ENCODE measurements at places on chromosomes 11 and 22.

DNA sequence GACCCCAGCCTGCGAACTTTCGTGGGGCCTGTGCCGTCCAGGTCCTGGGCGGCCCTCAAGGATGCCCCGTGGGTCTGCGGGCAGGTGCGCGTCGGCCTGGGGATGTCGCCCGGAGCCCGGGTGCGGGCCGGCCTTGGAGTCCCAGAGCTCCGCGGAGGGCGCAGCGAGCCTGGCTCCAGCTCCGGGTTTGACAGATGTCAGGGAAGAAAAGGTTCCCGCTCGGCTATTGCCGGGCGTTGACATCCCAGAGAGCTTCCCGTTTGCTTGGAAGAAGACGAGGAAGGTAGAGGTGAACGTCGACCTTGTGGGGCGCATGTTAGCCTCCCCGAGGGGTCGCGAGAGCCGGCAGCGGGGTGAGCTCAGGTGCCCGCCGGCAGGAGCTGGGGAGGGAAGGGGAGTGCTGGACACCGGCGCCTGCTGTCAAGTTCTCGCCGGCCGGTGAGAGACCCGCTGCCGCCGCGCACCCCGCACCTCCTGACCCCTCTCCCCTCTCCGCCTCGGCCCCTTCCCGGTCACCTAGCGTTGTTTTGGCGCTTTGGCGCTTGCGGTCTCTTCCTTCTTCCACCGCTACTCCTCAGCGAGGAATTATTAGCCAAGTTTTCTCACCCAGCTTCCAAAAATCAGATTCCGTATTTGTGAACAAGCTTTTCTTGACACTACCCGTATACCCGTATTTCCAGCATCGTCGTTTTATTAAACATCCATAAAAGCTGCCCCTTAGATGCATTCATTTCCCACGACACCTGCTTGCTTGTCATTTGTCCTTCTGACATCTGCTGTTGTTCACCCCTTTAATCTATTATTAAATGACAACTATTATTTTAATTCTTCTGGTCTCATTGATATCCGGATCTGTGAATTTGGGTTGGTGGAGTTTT is 1.3 kb downstream of the BMAL1 start:
- no peak for DNase-seq

GRCh38 chr11:105144887-105145286 is 5.3 kb upstream of the CARD18 start:
- no peak for DNase-seq

GRCh38 chr11:79541466-79541865 is 100.6 kb upstream of the TENM4 start:
- no peak for DNase-seq

- DNase-seq, result no peak
Observed at GRCh38 chr11:15897211-15897960, 459.0 kb downstream of the SOX6 start.

DNA sequence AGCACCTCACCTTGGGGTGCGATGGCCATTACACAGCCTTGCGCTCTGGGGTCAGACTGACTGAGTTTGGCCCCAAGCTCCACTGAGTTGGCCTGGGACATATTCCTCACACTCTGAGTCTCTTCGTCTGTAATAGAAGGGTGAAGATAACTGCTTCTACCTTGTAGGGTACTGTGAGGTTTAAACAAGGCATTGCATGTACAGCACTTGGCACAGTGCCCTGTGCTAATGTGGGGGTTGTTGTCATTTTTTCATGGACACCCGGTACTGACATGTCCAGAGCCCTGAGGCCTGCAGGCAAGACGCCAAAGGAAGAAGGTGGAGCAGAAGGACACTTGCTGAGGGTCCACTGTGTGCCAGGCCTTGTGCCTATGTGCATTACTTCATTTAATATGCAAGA is 50.7 kb downstream of the OTOG start:
- no peak for DNase-seq

DNA sequence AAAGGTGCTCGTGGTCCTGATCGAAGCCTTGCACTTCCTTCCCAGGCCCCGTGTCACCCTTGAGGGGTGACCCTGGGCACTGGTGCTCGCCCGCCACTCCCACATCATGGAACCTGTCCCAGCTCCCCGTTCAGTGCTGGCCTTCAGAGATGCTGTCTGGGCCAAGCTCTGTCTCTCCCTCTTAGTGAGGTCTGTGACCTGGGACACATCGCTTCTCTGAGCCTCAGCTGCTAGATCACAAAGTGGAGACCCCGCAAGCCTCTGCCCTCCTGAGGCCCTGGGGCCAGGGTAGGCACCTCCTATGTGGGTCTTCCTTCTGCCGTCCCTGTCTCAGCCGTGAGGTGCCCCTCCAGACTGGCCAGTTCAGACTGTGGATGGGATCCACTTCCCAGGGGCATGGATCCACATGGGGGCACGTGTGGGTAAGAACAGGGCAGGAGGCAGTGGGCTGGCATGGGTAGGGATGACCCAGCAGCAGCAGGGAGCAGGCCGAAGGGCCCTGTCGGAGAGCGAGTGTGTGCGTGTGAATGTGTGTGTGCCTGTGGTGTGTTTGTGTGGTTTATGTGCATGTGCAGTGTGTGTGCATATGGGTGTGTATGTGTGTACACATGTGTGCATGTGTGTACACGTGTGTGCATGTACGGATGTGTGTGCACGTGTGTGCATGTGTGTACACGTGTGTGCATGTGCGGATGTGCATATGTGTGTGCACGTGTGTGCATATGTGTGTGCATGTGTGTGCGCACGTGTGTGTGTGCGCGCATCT is 1073.7 kb downstream of the BRD1 start:
- DNase-seq, result no peak

DNA sequence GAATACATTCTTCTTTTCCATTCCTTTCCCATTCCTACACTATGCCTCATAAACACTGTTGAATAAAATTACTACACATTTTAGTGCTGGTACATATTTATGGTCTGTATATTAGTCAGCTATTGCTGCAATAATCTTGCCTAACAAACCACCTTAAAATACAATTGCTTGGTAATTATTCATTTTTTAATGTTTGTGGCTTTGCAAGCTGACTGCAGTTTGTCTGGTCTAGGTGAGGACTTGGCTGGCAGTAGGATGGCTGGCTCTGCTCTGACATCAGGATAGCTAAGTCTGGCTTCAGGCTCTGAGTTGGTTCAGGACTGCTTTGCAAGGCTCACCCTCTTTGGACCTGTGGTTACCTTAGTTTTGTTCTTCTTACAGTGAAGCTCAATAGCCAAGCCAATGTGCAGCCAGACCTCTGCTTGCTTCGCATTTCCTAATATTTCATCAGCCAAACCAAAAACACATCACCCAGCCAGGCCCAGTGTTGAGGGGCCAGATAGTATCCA is 913.4 kb upstream of the RAG2 start:
- DNase-seq, result no peak

GRCh38 chr11:109862835-109863234 is 230.4 kb upstream of the ZC3H12C start:
- DNase-seq, result no peak

DNA sequence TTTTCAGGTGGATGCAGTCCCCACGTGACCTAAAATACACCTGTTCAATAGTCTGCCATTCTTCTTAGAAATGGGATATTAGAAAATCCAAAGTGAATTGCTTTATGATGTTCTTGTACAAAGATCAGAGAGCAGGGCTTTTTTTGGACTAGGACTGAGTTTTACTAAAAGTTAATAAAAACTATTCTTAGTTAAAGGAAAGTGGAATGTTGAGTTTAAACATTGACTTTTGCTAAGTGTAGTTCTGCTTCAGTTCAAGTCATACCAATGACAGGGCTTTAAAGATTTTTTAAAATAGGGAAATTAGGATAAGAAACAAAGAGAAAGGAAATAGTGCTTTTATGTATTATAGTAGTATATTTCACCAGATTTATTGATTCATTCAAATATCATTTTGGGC is at the start of gene SLC22A24:
TSS of gene SLC22A24 (minus strand) at position 101 of the 400 bp plus-strand sequence. CDS start 442 bp downstream, outside the sequence.
- DNase-seq, result no peak

- no peak for DNase-seq
Observed at GRCh38 chr11:36748836-36749235, 150.8 kb upstream of the RAG2 start.

DNA sequence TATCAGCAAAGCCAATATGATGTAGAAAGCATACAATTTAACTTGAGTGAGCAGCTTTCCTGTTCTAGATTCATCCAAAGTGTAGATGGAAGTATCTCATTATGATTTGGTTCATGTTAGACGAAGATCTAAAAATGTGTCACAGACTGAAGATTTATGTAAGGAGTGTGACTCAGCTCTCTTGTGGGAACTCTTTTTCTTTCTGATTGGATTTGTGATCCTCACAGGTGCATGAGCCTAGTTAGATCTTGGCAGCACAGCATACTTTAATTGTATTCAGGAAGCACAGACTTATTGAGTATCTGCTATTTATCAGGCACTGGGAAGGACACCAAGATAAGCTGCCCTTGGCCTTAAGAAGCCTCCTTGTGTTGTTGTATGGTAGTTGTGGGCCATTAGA is 147.1 kb downstream of the C11orf91 start:
- DNase-seq, result no peak

DNA sequence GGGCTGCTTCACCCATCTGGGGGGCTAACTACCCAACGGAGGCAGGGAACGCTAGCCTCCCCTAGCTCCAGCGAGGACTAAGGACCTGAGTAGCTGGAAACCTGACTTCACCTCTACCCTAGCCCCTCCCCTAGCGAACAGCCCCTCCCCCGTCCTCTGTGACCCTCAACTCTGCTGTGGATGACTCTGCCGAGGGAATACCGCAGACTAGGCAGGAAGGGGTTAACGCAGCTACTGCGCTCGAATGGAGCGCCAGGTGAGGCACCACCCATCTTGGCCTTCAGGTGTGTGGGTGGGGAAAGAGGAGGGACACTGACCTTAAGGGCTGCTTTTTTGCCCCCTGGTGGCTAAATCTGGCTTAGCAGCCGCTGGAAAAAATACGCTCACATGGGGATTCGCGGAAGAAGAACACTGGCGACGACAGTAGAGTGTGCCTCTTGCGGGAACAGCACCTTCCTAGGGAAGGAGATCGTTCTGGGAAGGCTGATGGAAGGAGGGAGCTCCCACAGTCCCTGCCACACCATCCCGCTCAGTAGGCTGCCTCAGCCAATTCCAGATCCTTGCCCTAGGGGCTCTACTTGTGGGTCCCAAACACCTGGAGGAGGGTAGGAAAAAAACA is 4.5 kb upstream of the BCL9L start:
- DNase-seq, result peak; percentile 74

DNA sequence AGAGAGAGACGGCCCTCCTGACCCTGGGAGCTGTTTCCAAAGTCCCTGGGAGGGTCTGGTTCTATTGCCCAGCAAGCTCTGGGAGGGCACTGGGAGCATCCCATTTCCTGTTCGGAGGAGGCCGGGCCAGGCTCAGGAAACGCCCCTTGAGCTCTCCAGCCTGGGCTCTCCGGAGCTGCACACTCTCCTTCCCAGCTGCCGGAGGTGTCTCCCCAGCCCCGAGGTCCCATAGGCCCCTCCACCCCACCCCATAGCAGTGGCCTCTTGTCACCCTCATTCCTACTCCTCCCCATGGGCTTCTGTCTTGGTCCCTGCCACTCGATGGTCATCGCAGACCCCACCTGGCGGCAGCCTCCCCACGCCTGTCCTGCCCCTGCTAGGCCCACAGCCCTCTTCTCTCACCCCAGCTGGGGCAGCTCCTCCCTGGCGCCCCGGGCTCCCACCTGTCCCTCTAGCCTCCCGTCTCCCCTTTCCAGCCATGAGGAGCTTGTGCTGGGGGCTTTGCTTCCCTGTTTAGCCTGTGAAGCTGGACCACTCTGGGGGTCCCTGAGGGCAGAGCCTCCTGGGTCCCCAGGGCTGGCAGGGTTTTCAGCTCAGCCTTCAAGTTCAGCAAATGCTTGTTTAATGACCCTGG is 2.8 kb downstream of the TSPAN32 start:
- DNase-seq, result no peak

DNA sequence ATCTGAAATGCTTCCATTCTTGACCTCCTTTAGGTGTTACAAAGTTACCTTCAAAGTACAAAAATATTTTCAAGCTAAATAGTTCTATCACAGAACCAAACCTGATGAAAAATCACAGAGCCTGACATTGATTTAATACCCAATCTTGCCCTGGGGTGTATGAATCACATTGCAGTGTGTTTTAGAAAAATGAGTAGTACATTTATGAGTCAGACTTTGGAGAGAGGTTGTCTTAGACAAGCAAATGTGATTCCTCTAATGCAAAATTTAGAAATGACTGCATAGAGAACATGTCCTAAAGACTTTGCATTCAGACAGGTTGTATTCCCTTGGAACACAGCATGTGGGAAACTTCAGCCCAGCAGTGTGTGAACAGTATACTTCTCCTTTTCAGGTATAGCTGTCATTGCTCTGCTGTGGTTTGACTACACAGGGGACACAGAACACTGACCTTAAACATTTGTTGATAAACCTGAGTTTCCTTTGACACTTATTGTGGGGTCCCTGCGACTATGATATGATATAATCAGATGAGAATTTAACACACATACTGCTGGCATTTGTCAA is 972.1 kb downstream of the JRKL start:
- DNase-seq, result no peak

- no peak for DNase-seq
Observed at GRCh38 chr11:14203321-14203720, 155.7 kb downstream of the RRAS2 start.

DNA sequence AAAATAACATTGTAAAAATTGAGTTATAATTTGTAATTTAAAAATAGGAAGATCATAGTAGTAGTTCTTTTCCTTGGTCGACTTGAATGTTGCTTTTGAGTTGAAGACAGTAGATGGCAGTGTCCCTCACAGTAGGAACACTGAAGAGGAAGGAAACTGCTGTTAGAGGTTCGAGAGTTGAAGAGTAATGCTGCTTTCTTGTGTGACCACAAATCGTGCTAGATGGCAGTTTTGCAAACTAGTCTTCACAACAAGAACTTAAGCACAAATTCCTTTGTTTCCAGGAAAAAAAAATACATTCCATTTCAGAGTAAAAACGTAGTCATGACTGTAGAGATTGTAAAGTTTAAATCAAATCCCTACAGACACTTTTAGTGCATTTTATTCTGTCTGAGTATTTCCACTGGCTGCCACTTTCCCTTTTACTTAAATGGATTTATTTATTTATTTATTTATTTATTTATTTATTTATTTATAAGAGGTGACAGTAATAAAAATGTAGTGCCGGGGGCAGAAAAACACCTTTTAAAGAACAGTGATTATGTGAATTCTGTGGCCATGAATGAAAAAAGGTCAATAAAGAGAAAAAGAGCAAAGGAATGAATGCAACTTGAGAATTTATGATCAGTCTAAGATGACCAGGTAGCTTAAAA is 54.6 kb downstream of the SPECC1L start:
- no peak for DNase-seq

GRCh38 chr11:112049777-112050176 is 24.0 kb downstream of the PIH1D2 start:
- no peak for DNase-seq

DNA sequence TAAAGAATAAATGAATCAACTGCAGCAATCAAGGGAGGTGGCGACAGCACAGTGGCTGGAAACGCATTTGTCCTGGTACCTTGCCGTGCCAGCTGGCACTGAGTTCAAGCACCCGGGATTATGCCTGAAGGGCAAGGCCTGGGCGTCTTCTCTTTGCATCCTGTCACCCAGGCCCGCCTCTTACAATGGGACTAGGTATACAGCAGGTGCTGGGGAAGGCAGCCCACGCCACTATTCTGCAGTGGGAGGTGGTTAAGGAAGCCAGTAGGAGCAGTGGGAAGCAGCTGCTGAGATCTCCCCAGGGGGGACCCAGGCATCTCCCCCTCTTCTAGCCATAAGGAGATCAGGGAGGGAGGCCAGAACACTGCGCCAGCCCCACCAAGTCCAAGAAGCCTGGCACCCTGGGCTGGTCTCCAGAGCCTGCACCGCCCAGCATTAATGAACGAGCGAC is 15.3 kb upstream of the BAIAP2L2 start:
- no peak for DNase-seq
